ENCODE measurements at places on chromosomes 1 and 21. TPM values are rescaled to one million over a fixed set of nuclear protein-coding genes. Genes with fewer than 3 reads are reported as not detected.
A peak's percentile ranks its signal among the peaks of the same experiment; 100 is the strongest.

GRCh38 chr1:91123319-91123718 lies 101.5 kb upstream of the ZNF644 start:
- H3K4me1 ChIP-seq = no peaks in the 10 kb centered on the region
- no peak overlapping the region for H3K4me3 ChIP-seq
- DNase-seq = no peak
- H3K27ac ChIP-seq = no peak overlapping the region
- no peaks in the 10 kb centered on the region for H3K36me3 ChIP-seq
- H3K27me3 ChIP-seq = no peaks in the 10 kb centered on the region

DNA sequence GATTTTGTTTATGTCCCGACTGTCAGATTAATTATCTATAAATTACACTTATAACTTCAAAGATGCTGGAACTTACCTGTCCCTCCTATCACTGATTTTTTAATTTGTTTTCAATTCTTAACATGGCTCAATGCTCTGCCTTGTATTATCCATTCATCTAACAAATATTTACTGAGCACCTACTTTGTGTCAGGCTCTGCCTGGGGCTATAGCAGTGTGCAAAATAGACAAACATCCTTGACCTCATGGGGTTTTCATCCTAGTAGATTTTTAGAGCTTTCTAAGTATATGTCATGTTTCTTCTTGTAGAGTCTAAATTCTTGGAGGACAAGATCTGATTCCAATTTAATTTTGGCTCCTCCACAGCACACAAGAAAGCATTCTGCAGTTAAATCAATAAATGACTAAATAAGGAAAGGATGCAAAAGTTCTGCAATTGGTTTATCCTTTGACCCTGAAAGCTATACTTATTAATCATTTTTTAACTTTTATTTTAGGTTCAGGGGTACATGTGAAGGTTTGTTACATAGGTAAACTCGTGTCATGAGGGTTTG lies 10.8 kb upstream of the SMYD2 start:
- no peak overlapping the region for H3K27ac ChIP-seq
- DNase-seq = no peak
- no peaks in the 10 kb centered on the region for H3K27me3 ChIP-seq

DNA sequence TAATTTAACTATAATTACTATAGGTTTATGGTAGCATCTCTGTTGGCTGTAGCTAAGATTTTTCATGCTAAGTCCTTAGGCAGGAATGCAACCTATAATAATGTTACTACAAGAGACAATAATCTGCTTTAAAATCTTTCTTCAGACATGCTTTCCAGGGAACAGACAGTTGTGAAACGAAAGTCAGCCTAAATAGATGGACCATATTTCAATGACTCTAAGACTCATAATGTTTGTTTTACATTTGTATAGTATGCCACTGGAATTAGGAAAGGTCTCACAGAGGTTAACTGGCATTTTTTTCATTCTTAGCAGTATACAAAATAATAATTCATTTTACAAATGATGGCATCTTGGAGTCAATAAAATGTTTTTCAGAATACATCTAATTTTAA lies 8.1 kb downstream of the RERE start:
- peaks cover 14% of the 10 kb centered on the region for H3K4me1 ChIP-seq
- no peak for DNase-seq
- no peak overlapping the region for H3K4me3 ChIP-seq
- no peaks in the 10 kb centered on the region for H3K36me3 ChIP-seq
- no peak overlapping the region for H3K27ac ChIP-seq

DNA sequence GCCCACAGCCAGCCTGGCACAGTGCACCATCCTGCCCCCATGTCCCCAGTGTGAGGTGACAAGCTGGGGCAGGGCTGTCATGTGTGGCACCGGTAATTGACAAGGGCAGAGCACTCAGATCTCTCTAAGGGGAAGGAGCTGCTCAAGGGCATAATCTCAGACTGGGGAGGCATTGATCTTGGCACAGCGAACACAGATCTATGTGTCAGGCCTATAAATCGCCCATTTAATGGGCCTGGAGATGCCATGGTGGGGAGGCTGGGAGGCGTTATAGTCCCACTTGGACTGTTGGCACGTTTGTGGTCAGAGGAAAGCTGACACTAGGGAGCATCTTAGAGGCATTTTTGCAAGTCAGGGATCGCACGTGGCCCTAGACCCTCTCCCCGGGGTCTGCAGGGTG lies 594.1 kb downstream of the PTPRU start:
- H3K4me1 ChIP-seq = no peaks in the 10 kb centered on the region
- H3K27ac ChIP-seq = no peak overlapping the region
- H3K4me3 ChIP-seq = no peak overlapping the region
- H3K27me3 ChIP-seq = no peaks in the 10 kb centered on the region
- H3K36me3 ChIP-seq = no peaks in the 10 kb centered on the region
- no peak for DNase-seq

- no peak for DNase-seq
- no peak overlapping the region for H3K27ac ChIP-seq
Measured at GRCh38 chr1:179867493-179868330, 9.9 kb downstream of the TOR1AIP2 start.

- peak overlapping the region; percentile 30 for H3K27ac ChIP-seq
- no peaks in the 10 kb centered on the region for H3K27me3 ChIP-seq
- H3K4me1 ChIP-seq = no peaks in the 10 kb centered on the region
- no peaks in the 10 kb centered on the region for H3K36me3 ChIP-seq
Measured at GRCh38 chr1:216221260-216221700, 202.0 kb downstream of the USH2A start.

GRCh38 chr1:53135735-53136114 lies 6.7 kb downstream of the SLC1A7 start:
- H3K4me1 ChIP-seq = peaks cover 6% of the 10 kb centered on the region
- peak; percentile 97 for DNase-seq
- H3K27me3 ChIP-seq = no peaks in the 10 kb centered on the region
- H3K36me3 ChIP-seq = no peaks in the 10 kb centered on the region
- no peak overlapping the region for H3K4me3 ChIP-seq

Gene ELF3
- 2.9 TPM for total RNA-seq

Gene FDPS
- total RNA-seq = 153 TPM

Gene HES2
- total RNA-seq = 3.0 TPM
